Stimulated activated CD4-positive, alpha-beta T cell treated with anti-CD3 and anti-CD28 coated beads, TNF-alpha, amount 100 ng/mL, for 4 hours (primary cell): ENCODE measurements at places on chromosomes 7 and 10.

DNA sequence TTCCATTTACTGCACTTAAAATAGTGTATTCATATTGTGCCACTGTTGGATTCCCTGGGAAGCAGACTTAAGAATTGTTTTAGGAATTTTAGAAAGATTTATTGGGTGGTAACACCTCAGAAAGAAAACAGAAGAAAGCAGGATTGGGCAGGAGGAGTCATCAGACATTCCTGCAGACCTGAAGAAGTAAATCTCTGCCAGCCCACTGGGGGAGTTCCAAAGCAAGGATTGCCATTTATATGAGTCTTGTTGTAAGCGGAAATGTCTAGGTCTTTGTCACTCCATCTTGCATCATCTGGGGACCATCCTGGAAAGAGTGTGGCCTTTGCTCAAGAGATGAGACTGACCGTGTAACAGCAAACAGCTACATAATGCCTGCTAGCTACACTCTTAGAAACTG lies 947.6 kb upstream of the POT1 start:
- no peak for DNase-seq

GRCh38 chr7:71864130-71864529 lies 548.0 kb downstream of the CALN1 start:
- DNase-seq: no peak

- DNase-seq: no peak
These were observed 9.9 kb downstream of the RP9 start for GRCh38 chr7:33099154-33099940.

- DNase-seq: no peak
These were observed 27.5 kb downstream of the DLG5 start for GRCh38 chr10:77899080-77899477.

DNA sequence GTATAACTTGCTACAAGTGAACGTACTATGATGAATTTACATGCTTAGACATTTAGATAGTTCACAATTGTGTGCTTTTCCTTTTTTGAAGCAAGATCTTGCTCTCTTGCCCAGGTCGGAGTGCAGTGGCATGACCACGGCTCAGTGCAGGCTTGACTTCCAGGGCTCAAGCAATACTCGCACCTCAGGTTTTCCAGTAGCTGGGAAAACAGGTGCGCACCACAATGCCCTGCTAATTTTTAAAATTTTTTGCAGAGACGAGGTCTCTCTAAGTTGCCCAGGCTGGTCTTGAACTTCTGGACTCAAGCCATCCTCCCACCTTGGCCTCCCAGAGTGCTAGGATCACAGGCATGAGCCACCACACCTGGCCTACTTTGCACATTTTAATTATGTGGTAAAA lies 1.8 kb downstream of the GPR15LG start:
- DNase-seq: no peak

GRCh38 chr10:18699849-18700840 lies 40.9 kb downstream of the ARL5B start:
- no peak for DNase-seq
